A549 treated with Hydrocortisone at 1 μM for 4 hours (cell line): ENCODE measurements at places on chromosomes 5 and 9. TPM values are rescaled to one million over a fixed set of nuclear protein-coding genes. Genes with fewer than 3 reads are reported as not detected.

Gene SERF1A
- total RNA-seq: 0.58 to 2.2 TPM (median 1.2 TPM) in 5 replicates

Gene LEAP2
- 0.62 to 1.0 TPM (median 0.97 TPM) in 5 replicates for total RNA-seq

Gene SPATA31E1
- 0.02 TPM in 1 of 5 replicates, not detected in the others for total RNA-seq

Gene IFNA2
- total RNA-seq: not detected in 5 replicates

Gene FRMD3
- total RNA-seq: 4.7 to 6.0 TPM (median 5.9 TPM) in 5 replicates

Gene ZDHHC12
- total RNA-seq: 66.7 to 93.4 TPM (median 90.6 TPM) in 5 replicates

Gene KIAA0825
- total RNA-seq: 0.39 to 0.55 TPM (median 0.46 TPM) in 5 replicates

Gene BARX1
- 7.9 to 12.8 TPM (median 11.4 TPM) in 5 replicates for total RNA-seq
